ENCODE measurements at places on chromosomes 12 and 14.
A peak's percentile ranks its signal among the peaks of the same experiment; 100 is the strongest.

GRCh38 chr12:48419116-48419935 is 53.0 kb upstream of the ANP32D start:
- DNase-seq, result no peak

DNA sequence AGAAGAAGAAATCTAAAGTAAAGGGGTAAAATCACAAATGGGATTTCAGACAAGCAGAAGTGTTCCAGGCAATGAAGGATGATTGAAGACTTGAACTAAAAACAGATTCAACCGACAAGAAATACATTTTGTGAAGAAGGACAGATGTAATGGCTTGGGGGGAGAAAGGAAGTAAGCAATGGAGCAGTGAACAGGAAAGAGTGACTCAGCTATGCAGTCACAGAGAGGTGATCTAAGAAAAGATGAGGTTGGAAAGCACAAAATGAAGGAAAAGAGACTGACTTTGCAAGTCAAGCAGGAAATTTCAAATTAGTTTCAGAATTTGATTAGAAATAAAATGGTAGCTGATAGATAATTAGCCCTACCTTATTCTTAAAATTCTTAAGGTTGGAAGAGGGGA is 66.5 kb downstream of the PUS7L start:
- no peak for DNase-seq

GRCh38 chr14:39459795-39460478 is 27.7 kb upstream of the FBXO33 start:
- DNase-seq, result no peak

DNA sequence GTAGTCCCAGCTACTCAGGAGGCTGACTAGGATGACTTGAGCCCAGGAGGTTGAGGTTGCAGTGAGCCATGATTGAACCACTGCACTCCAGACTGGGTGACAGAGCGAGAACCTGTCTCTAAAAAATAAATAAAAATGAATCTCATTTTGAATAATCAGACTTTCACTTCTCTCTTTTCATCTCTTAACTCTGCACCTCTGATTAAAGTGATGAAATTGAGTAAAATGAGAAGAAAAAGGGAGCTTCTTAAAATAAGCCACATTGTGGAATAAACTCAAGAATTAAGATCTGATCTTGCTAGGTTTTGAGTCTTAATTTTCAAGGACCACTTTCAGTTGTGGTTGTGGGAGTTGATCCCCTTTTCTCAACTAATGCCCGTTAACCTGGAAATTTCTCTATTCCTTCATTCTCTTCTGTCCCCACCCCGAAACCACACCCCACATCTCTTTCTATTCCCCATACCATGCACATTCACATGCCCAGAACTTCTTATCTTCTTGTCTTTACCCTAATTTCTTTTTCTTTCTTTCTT is 70.9 kb upstream of the ETV6 start:
- no peak for DNase-seq

- no peak for DNase-seq
These were observed 46.9 kb upstream of the MDM1 start for GRCh38 chr12:68378872-68379606.

DNA sequence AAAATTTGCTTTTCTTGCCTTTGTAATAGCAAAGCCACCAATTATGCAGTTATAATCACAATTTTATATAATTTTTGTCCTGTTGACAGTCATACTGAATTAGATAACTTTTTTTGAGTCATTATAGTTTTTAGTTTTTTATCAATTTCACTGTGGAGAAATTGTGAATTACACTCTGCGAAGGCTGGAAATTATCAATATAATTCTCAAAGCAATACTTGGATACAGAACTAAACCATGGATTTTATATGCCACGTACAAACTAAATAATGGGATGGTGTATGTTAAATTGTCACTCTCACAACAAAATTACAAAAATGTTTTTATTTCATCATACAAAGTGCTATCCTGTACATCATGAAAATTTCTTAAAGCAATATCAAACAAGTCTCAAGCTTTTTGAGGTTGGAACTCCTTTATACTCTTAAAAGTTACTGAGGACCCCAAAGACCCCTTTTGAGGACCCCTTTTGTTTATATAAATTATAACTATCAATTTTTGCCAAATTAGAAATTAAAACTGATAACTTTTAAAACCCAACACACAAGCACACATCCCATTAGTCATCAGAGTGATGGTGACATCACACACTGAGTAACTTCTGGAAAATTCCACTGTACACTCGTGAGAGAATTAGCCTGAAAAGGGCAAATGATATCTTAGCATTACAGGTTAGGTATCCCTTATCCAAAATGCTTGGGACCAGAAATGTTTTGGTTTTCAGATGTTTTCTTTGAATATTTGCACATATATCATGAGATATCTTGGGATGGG is 19.8 kb upstream of the AQP2 start:
- no peak for DNase-seq

GRCh38 chr12:62841846-62842245 is 93.1 kb downstream of the PPM1H start:
- no peak for DNase-seq

- DNase-seq, result no peak
These were observed 39.2 kb upstream of the PLXNC1 start for GRCh38 chr12:94109160-94109559.

DNA sequence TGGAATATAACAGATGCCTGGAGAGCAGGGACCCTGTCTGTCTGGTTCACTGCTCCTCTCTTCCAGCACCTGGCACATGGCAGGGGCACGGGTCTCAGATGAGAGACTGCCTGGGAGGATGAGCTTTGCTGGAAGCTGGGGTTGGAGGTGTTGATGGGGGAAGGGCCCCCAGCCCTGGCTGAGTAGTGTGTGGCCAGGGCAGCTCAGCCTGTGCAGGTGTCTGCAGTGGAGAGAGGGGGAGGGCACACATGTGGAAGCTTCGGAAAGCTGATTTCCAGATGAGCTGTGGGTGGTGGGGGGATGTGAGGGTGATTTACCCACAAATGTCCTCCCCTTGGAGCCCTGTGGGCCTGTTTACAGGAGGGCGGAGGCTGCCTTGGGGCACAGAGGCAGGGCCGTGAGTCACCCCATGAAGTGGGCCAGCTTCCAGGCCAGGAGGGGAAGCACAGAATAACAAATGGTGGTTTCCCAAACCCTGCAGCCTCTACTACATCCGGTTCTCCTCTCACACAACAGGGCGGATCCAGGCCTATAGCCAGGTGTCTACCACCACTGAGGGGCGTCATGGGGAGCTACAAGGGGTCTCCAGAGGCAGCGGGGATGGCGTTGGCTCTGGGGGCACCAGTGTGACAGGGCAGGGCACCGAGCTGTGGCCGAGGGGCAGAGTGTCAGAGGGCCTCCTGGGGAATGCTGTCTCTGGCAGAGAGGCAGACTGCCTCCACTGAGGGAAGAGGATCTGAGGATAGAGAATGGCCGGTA is 11.0 kb downstream of the KRT7 start:
- DNase-seq, result no peak

- DNase-seq, result no peak
These were observed 23.6 kb downstream of the PGAM5 start for GRCh38 chr12:132734206-132734605.

DNA sequence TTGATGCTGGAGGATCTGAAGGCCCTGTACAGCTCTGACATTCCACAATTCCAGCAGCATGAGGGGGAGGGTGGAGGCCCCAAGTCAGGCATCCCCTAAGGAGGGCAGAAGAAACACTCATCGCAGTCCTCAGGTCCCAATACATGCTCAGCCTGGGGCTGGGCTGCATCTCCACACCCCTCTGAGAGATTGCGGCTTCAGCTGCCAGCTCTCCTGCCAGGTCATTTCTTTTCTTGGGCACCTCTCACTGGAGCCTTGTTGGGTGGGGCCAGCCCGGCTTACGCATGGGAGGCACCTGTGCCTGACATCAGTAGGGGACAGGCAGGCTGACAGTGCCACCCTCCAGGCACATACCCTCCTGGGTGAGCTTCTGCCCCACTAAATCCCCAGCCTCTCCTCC is 89.8 kb downstream of the DICER1 start:
- DNase-seq, result peak; percentile 89

DNA sequence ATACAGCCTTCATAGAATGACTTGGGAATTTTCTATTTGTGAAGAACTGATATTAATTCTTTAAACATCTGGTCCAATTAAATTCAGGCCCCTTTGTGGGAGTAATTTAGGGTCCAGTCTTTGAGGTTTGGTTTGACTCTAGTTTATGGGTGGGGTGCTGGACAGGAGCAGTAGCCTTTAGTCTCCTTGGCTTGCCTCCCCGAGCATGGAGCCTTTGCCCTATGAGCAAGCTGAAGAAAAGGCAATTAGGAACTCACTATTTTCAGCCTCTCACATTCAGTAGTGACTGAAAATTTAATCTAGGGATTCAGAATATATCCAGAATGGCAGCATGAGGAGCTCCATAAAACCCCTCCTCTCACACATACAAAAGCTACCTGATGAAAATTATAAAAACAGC is 161.1 kb downstream of the TRHDE start:
- no peak for DNase-seq

DNA sequence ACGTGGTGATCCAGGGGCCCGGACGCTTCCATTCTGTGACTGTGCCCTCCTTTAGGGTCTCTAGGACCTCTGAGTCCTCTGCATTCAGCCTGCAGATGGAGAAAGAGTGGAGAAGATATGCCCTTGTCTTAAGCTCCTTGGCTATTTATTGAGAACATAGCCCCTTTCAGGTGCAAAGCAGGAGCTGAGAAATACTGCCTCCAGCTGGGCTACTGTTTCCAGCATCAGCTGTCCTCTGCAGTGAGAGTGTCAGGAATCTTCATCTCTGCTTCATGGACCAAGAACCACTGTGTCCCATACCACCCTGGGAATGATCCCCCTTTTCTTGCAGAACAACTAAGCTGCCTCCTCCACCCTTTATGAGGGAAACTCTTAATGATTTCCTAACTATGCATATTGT is 47.8 kb upstream of the CEP83 start:
- no peak for DNase-seq

DNA sequence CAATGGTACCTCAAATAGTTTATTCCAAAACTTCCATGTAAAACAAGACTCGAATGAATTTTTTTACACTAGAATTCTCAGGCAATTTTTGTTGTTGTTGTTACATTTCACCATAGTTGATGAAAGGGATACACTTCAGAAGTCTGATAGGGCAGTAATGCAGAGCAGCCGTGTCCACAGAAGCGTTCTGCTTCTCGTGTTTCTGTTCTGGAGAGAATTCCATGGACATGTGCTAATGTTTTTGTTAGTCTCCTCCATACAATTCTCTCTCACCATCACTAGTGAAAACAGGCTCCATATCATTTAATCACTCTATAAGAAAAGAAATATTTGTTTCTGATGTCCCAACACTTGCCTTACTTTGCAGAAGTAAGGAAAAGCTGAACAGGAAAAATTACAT is 606.1 kb downstream of the SLC16A7 start:
- DNase-seq, result no peak

DNA sequence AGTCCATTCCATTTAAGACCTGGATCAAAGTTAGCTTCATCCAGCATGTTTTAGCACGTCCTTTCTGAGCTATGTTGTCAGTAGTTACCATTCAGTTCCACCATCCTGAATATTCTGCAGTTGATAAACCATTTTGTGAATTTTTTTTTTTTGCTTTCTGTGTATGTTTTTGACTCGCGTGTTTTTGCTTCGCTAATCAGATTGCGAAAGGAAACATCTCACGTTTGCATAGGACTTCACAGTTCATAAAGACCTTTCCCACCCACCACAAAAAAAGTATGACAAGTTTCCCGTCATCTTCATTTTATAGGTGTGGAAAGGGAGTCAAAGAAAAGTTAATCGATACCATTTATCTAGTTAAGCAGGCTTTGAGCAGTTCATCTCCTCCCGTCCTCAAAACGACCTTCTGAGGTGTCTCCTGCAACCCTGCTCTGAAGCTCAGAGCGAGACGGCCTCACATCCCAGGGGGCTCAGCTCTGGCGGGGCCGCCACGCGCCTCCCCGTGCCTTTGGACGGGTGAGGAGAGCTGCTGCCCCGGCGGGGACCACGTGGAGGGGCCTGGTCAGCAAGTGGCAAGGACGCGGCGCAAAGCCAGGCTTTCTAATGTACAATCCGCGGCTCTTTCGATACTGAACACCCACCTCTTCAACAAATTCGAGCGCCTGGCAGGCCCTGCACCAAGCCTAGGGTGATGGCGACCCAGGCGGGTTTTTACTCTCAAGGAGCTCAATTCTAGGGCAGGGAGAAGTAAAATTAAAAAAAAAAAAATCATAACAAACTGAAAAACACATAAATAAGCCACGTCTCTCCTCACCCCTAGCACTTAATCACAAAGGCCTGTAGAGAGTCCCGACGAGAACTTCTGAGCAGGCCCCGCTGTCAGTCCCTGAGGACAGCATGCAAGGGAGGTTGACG is 988 bp upstream of the TMEM263 start:
- no peak for DNase-seq

- no peak for DNase-seq
These were observed 6.7 kb downstream of the TESPA1 start for GRCh38 chr12:54977857-54978256.

DNA sequence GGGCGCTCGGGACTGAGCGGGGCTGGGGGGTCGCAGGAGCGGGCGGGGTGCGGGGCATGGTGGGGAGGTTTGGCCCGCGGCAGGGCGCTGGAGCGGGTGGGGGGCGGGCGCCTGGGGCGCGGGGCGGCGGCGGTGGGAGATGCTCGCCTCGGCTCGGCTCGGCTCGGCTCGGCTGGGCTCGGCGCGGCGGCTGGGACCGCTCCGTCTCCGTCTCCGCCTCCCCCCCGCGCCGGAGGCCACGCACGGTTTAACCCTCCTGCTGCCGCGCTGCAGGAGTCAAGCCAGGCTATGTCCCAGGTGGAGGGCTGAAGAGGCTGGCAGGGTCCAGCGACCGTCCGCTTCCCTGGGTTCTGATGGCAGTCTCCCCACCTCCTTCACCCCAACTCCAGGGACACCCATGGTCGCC is at the start of gene PIANP:
TSS of gene PIANP (minus strand) at position 170 of the 406 bp plus-strand sequence. CDS start 2,754 bp downstream, outside the sequence.
- no peak for DNase-seq

DNA sequence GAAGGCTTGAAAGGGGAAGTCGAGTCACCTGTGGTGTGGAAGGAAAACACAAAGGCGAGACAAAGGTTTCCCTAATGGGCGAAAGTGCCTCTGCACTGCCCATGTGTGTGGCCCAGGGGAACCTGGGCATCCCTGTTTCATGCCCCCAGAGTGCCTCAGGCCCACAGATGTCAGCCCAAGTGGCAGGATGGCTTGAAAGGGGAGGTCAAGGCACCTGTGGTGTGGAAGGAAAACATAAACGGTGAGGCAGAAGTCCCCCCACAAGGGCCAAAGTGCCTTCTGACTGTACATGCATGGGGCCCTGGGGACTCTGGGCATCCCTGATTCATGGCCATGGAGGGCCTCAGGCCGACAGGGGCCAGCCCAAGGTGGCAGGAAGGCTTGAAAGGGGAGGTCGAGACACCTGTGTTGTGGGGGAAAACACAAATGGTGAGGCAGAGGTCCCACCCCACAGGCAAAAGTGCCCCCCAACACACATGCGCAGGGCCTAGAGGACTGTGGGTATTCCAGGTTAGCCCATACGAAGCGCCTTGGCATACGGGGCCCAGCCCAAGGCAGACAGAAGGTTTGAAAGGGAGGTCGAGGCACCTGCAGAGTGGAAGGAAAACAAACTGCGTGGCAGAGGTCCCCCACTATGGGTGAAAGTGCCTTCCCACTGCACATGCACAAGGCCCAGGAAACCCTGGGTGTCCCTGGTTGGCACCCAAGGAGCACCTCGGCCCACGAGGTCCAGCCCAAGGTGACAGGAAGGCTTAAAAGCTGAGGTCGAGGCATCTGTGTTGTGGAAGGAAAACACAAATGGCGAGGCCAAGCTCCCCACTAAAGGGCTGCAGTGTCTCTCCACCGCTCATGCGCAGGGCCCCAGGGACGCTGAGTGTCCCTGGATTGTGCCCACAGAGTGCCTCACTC is 382.3 kb downstream of the ALG10 start:
- DNase-seq, result peak; percentile 91

All from vagina (tissue), 2 donors.